Caki2 (cell line): ENCODE measurements at places on chromosomes 2 and 18. TPM values are rescaled to one million over a fixed set of nuclear protein-coding genes. Genes with fewer than 3 reads are reported as not detected.

DNA sequence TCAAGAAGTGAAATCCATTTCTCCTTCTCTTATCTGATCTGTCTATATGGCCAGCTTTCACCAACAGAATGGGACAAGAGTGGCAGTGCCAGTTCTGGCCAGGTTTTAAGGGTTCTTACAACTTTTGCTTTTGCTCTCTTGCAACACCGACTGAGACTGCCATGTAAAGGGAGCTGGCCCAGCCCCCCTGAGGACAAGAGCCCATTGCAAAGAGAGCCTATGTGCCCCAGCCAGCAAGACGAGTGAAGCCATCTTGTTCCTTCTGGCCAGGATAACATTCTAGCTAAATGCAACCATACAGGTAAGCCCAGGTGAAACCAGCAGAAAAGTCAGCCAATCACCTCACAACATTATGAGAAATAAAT, 101.0 kb upstream of the RND3 start:
- DNase-seq: no peak

DNA sequence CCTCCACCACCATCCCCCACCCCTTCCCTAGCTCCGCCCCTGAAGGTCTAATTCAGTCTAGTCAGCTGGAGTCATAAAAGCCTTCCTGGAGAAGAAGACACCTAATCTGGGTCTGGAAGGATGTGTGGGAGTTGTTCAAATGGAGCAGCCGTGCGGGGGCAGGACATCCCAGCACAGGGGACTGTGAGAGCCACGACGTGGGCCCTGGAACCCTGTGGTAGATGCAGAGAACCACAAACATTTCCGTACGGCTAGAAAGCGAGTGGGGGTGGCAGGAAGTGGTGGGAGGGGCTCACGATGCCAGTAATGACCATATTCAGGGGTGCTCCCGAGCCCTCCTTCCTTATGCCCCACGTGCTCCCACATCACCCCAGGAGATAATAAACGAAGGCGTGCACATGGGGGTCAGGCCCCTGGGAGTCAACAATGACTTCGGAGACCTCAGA, 20.9 kb upstream of the COL6A3 start:
- no peak for DNase-seq

DNA sequence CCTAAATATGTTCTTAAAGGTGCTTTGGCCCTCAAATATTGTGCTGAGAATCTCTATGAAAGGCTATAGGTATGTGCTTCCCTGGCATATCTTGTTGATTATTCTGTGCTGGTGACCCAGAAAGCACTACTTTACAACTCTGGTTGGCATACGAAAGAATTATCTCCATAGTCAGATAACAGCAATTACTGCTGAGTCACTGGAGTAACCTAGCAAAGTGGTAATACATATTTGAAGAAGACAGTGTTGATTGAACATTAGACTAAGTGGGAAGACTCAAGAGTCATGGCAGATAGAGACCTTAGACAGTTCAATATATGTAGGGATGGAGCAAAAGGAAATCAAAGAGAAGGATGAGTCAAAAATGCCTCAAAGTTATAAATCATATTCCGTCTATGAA, 1978.5 kb upstream of the LRRTM1 start:
- no peak for DNase-seq

GRCh38 chr2:228747483-228747882, 523.6 kb downstream of the PID1 start:
- no peak for DNase-seq

GRCh38 chr2:132009874-132010521, 151.8 kb downstream of the ANKRD30BL start:
- no peak for DNase-seq

GRCh38 chr2:111632661-111633060, 251.3 kb downstream of the ANAPC1 start:
- no peak for DNase-seq

DNA sequence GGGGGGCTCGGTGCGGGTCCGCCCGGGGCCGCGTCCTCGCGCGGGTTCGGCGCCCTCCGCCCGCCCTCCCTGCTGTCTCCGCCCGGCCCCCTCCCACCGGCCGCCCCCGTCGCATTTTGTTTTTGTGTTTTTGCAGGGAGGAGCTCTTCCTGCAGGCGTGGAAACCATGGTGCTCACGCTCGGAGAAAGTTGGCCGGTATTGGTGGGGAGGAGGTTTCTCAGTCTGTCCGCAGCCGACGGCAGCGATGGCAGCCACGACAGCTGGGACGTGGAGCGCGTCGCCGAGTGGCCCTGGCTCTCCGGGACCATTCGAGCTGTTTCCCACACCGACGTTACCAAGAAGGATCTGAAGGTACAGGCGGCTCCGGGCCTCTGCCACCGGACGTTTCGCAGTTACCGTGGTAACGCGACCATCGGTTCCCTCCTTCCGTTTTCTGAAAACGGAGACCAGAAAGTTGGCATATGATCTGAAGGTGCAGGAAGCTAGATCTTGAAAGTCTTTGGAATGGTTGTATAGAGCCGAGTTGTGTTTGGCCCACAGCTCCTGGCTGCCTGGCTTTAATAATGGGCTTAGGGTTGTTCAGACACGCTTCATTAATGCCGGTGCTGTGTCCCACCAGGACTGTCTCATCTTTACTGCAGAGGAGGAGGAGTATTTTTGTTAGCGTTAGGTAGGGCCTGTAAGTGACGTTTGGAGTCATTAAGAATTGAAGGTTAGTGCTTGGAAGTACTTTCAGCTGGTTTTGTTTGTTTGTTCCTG, 891 bp downstream of the KDM3A start:
- no peak for DNase-seq

GRCh38 chr2:239824046-239824694, 201.0 kb downstream of the NDUFA10 start:
- DNase-seq: peak; percentile 76

DNA sequence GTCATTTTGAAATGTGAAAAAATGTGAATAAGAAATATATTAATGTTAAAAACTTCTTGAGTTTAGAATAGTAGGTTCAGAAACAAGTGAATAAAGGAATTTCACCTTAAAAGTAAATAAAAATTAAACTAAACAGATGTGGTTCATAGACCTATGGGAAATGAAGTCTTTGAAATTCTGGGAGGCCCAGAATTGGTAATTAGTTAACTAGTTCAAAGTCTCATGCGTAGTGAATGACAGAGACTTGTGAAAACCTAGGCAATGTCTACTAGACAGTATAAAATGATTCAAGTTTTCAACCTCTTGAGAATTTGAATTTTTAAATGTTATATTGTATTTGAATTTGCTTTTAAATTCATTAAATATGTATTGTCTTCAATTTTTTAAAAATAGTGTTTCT, 32.6 kb upstream of the AAK1 start:
- no peak for DNase-seq

- peak; percentile 44 for DNase-seq
These were observed 32.8 kb downstream of the GRHL1 start for GRCh38 chr2:9984217-9984739.

EVA1A gene
- 281 and 383 TPM in 2 replicates for total RNA-seq

CFC1B gene
- total RNA-seq: not detected in 2 replicates

SLC19A3 gene
- total RNA-seq: 0.52 and 1.0 TPM in 2 replicates
